ENCODE measurements at places on chromosomes 7 and 10.

- no peak for DNase-seq
Measured at GRCh38 chr7:44460325-44460724, 30.1 kb downstream of the NUDCD3 start.

DNA sequence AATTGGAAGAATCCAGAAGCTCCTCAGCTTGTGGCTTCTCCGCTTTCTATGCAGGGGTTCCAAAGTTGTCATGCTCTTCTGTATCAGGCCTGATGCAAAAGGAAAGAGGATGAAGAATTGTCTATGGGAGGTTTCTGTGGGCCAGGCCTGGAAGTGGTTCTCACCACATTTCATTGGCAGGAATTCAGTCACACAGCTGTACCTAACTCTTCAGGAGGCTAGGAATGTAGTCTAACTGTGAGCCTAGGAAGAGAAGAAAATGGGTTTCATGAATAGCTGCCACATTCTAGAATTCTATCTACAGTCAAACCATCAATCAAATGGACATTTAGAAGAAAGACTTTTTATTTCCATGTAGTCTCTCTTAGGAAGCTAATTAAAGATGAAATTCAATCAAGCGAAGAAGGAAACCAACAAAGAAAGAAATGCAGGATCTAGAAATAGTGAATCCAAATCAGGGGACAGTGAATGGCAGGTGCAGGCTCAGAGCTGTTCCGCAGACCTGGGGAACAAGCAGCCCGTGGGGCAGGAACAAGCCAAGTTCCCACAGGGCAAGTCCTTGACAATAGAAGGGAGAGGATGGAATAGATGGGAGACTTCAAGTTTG lies 25.4 kb upstream of the USP6NL start:
- no peak for DNase-seq

- DNase-seq, result no peak
Measured at GRCh38 chr10:7855205-7855604, 36.9 kb downstream of the TAF3 start.

- no peak for DNase-seq
Measured at GRCh38 chr7:20507157-20507556, 108.3 kb upstream of the ABCB5 start.

DNA sequence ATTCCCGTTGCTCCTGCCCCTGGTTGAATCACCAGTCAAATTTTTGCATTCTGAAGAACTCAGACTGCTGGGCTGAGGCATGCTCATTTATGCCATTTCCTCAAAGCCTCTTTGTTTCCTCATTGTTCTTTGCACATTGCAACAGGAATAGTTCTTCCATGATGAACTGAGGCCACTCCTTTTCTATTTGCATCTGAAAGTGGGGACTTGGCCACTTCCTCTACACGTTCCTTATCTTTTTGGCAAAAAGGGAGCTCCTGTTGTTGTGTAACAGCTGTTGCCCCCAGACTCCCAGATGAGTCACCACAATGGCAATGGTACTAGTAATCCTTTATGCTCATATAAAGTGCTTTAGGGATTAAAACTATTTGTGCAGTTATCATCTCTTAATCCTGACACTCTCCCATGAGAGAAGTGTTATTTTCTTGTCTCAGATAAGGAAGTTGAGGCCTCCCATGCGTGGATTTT lies 20.1 kb upstream of the ITPRID1 start:
- no peak for DNase-seq
